Keratinocyte (primary cell): ENCODE measurements at places on chromosomes 13 and 19. TPM values are rescaled to one million over a fixed set of nuclear protein-coding genes. Genes with fewer than 3 reads are reported as not detected.

DNA sequence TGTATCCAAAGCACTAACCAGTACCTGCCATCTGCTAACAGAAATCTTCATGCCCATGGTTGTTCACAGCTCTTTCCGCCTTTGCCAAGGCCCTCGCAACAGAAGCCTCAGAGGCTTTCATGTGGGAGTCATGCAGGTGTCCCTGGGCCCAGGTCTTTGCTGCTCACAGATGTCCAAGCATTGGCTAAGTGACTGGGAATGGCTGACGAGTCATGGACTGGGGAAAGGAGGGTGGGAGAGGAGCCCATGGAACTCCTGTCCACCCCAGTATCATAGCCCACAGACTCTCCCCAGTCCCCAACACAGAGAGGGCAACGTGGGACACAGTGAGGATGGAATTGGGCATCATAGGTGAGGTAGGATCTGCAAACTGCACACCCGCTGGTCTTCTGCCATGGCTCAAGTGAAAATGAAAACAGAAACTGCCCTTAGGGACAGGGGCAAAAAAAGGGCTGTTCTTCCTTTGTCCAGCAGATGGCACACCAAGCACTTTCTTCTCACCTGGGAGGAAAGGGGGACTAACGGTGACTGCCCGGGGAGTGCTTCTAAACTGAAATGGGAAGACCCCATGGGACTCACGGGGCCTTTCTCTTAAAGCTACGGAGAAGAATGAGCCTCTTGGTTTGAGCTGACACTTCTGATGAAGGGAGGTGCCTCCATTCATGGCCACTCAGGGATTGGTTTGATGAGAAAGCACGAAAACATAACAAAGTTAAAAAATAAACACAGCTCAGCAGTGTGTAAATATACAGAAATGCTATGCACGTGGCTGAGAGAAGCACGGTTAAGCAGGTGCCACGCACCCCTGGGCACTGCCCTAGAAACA is 11.1 kb upstream of the DHRS12 start:
- no peak for DNase-seq

GRCh38 chr13:87376081-87376480 is 295.1 kb upstream of the SLITRK5 start:
- DNase-seq = no peak

DNA sequence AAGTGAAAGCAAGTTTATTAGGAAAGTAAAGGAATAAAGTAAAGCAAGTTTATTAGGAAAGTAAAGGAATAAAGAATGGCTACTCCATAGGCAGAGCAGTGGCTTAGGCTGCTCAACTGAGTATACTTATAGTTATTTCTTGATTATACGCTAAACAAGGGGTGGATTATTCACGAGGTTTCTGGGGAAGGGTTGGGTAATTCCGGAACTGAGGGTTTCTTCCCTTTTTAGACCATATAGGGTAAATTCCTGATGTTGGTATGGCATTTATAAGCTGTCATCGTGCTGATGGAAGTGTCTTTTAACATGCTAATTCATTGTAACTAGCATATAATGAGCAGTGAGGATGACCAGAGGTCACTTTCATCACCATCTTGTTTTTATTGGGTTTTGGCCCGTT is 194.3 kb downstream of the DLEU7 start:
- no peak for DNase-seq

- DNase-seq = no peak
These were observed 32.4 kb downstream of the DPRX start for GRCh38 chr19:53664152-53664551.

DNA sequence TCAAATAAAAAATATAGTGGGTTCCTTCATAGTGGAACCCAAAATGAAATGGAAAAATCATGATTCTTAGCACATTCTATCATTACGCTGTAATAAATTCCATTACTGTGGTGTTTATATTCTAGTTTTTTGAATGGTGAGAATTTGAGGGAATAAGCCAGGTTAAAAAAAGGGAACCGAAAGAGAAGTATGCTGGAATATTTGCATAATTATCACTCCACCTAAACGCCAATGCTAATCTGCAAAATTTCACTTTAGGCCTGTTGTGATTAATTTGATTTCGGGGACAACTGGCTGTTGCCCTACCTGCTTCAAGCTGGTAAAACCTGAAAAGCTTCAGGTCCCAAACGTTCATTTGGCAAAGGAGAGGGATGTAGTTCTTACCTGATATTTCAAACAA is 32.1 kb upstream of the SCEL start:
- DNase-seq = no peak

DNA sequence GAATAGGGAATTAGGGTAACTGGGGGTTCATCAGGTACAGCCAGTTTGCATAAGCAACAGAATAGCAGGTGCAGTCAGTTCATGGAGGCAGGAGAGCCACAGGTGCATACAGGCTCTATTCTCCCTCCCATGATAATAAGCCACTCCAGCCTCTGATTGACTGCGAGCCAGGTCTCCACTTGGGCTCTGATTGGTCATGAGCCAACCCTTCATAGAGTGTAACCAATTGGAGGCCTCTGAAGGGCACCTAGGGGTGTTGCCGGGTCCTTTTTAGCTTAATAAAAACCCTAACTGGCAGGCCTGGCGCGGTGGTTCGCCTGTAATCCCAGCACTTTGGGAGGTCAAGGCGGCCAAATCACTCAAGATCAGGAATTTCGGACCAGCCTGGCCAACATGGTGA is 8.7 kb upstream of the CKM start:
- no peak for DNase-seq

- DNase-seq = no peak
These were observed 1.1 kb downstream of the PLEKHJ1 start for GRCh38 chr19:2234996-2235380.

DNA sequence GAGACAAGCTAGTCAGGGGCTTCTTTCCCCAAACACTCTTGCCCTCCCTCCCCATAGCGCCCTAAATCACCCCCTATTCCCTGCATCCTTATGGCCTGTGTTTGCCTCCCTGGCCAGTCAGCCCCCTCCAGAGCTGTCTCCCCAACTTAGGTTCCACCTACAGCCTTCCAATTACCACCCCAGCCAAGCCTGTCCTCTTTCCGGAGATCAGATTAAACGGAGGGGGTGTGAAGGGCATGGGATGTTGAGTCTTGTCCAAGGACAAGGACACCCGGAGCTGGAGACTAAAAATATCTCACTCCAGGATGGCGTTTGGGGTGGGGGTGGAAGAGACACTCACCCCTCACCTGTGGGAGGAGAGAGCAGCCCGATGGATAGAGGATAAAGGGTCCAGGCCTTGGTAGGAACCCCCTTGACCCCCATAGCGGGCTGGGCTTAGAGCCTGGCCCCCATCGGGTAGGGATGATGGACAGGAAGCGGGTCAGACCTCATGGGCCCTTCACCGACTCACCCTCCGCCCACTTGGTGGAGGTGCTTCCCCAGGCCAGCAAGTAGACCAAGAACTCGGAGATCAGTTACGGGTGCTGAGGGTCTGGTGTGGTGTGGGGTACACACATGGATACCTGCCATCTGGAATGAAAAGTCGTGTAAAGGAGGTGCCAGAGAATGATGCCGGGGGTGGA is 6.0 kb downstream of the ZNF865 start:
- DNase-seq = no peak

- DNase-seq = no peak
These were observed 650.8 kb upstream of the GPC6 start for GRCh38 chr13:92575777-92576176.

DNA sequence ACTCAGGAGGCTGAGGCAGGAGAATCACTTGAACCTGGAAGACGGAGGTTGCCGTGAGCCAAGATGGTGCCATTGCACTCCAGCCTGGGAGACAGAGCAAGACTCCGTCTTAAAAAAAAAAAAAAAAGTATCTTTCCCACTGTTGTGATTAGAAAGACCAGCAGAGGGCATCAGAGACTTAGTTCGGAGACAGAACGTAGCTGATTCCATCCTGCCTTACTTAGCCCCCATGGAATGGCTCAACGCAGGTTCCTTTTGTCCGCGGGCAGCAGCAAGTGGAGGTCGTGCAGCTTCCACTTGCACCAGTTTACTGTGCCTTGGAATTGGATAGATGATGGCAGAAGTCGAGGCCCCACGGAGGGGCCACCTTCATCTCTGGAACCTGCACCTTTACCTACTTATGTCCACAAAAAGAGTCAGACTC is 8.1 kb downstream of the TIMM29 start:
- DNase-seq = no peak

- DNase-seq = no peak
These were observed 954.7 kb downstream of the SLITRK6 start for GRCh38 chr13:84844473-84844872.

DNA sequence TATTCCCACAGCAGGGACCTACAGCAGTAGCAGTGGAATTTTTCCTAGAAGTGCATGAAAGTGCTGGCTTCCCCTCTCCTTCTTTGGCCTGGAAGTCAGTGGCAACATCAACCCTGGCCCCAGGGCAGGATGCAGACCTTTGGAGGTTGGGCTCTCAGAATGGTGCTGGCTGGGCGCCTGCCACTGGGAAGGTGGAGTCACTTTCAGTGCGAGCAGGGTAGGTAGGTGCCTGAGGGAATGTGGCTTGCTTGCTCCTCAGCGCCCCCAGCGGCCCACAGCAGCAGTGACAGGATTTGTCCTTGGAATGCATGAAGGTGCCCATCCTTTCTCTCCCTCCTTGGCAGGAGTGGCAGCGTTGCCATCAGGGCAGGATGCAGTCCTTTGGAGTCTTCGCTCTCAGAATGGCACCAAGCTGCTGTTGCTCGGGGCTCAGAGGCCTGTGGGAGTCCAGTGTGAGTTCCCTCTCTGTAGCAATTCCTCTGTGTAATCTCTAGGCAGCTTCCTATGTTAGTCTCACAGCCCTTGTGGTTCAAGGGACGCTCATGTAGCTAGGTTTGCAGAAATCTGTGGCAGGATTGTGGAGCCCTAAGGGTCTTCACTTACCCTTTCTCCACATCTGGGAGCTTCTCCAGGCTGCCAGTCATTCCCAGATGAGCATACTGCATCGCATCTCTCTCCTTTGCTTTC is 354.4 kb upstream of the DACH1 start:
- peak; percentile 45 for DNase-seq

DNA sequence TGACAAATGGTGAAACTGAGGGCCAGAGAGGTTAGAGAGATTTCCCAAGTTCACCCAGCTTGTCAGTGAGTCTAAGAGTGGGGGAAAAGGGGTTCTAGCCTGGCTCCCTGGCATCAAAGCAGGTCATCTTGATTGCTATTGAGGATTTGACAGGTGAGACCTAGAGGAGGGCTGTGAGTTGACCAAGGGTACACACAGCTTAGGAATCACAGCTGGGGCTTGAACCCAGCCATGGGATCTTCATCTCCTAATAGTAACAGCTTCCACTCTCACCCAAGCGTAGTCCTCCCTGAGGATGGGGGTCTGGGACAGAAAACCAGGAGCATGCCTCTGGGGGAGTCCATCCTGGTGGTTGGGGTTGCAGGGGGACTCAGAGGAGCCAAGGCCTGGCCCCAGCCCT is 6.8 kb downstream of the CYP4F8 start:
- no peak for DNase-seq

The PRR20E gene
- polyA plus RNA-seq = not detected in 3 replicates

The CYP2A7 gene
- not detected in 3 replicates for polyA plus RNA-seq

The GAPDHS gene
- polyA plus RNA-seq = 0.08 TPM in 1 of 3 replicates, not detected in the others

The FSD1 gene
- polyA plus RNA-seq = 0.35 to 1.8 TPM (median 0.49 TPM) in 3 replicates

The PRODH2 gene
- not detected in 3 replicates for polyA plus RNA-seq

The LRG1 gene
- polyA plus RNA-seq = 1.2 to 3.5 TPM (median 1.3 TPM) in 3 replicates

The TLE2 gene
- 0.70 to 1.0 TPM (median 0.88 TPM) in 3 replicates for polyA plus RNA-seq

The CLDN10 gene
- not detected in 3 replicates for polyA plus RNA-seq

The ZNF112 gene
- polyA plus RNA-seq = 1.9 to 4.6 TPM (median 4.0 TPM) in 3 replicates

The GJA3 gene
- 0.07 to 0.13 TPM (median 0.09 TPM) in 3 replicates for polyA plus RNA-seq
